ENCODE measurements at places on chromosomes 12 and 14. TPM values are rescaled to one million over a fixed set of nuclear protein-coding genes. Genes with fewer than 3 reads are reported as not detected.

- no peaks in the 10 kb centered on the region for H3K27me3 ChIP-seq
- no peak for DNase-seq
- H3K27ac ChIP-seq: no peak overlapping the region
- no peak overlapping the region for H3K4me3 ChIP-seq
- no peaks in the 10 kb centered on the region for H3K36me3 ChIP-seq
- no peaks in the 10 kb centered on the region for H3K4me1 ChIP-seq
Measured at GRCh38 chr14:42299692-42300091, 693.0 kb downstream of the LRFN5 start.

Gene BCL11B
- total RNA-seq: under 0.01 TPM

Gene BEGAIN
- under 0.01 TPM for total RNA-seq

Gene PWP1
- 42.3 TPM for total RNA-seq

DNA sequence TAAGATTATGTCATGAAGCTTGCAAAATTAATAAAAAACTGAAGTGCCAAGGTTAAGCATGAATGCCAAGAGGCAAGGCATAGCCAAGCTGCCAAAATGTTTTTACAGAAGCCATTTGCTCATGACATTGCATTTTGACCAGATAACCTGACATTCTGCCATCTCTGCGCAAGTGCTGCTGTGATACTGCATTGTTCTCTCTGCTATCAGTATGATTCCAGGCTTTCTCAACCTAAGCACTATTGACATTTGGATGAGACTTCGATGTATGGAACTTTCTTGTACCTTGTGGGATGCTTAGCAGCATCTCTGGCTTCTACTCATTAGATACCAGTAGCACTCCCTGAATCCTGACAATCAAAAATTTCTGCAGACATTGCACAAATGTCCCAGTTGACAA lies 139.2 kb downstream of the RASSF9 start:
- DNase-seq: no peak
- H3K27ac ChIP-seq: no peak overlapping the region
- H3K36me3 ChIP-seq: no peaks in the 10 kb centered on the region
- H3K4me1 ChIP-seq: no peaks in the 10 kb centered on the region

DNA sequence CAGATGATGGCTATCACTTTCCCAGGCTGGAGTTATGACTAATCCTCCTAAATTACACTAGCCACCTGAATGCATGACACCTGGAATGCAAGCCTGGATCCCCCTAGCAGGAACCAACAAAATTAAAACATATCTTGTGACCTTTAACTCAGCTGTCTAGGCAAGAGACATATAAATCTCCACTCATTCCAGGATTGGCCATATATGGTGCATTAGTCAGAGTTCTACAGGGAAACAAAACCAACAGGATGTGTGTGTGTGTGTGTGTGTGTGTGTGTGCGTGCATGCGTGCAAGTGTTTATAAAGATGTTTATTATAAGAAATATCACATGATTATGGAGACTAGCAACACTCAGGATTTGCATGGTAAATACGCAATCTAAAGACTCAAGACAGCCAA lies 212.8 kb downstream of the KIF21A start:
- H3K27ac ChIP-seq: no peak overlapping the region
- H3K4me1 ChIP-seq: no peaks in the 10 kb centered on the region
- H3K4me3 ChIP-seq: no peak overlapping the region
- no peaks in the 10 kb centered on the region for H3K36me3 ChIP-seq
- DNase-seq: peak; percentile 82

Gene OR6C4
- total RNA-seq: under 0.01 TPM

DNA sequence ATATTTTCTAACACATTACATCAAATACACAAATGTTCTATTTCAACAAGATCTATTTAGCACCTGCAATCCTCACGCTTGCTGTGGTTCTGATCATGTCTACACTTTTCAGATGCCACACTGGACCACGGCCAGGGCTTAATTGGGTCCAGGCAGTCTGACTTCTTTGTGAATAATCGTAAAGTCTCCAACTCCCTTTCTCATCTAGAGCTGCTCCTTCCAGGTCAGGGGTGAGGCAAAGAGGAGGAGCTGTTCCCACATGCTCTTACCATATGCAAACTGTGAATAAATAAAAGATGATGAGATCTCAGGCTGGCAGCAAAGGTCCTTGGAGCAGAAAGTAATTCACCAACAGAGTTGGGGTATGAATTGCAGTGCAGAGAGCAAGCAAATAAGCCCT lies 316.6 kb downstream of the GLT1D1 start:
- no peaks in the 10 kb centered on the region for H3K27me3 ChIP-seq
- no peak overlapping the region for H3K27ac ChIP-seq
- no peaks in the 10 kb centered on the region for H3K4me1 ChIP-seq
- no peak overlapping the region for H3K4me3 ChIP-seq
- no peaks in the 10 kb centered on the region for H3K36me3 ChIP-seq

- no peaks in the 10 kb centered on the region for H3K27me3 ChIP-seq
- no peak for DNase-seq
- peak overlapping the region; percentile 97 for H3K27ac ChIP-seq
- peaks cover 9% of the 10 kb centered on the region for H3K36me3 ChIP-seq
Measured at GRCh38 chr14:74573421-74574089, 38.5 kb downstream of the LTBP2 start.

GRCh38 chr12:110249105-110249504 lies 31.9 kb upstream of the ATP2A2 start:
- peak; percentile 70 for DNase-seq
- H3K27me3 ChIP-seq: no peaks in the 10 kb centered on the region
- peaks cover 4% of the 10 kb centered on the region for H3K4me1 ChIP-seq
- no peaks in the 10 kb centered on the region for H3K36me3 ChIP-seq
- H3K4me3 ChIP-seq: no peak overlapping the region

Gene CPNE6
- total RNA-seq: not detected

- no peak overlapping the region for H3K27ac ChIP-seq
- peaks cover 81% of the 10 kb centered on the region for H3K27me3 ChIP-seq
- no peak for DNase-seq
- H3K4me1 ChIP-seq: no peaks in the 10 kb centered on the region
- no peak overlapping the region for H3K4me3 ChIP-seq
Measured at GRCh38 chr14:36516719-36517241, 3.3 kb downstream of the NKX2-1 start.

- no peak for DNase-seq
- H3K4me3 ChIP-seq: no peak overlapping the region
Measured at GRCh38 chr14:73272393-73272792, 35.1 kb downstream of the PAPLN start.

- H3K4me3 ChIP-seq: no peak overlapping the region
- no peak overlapping the region for H3K27ac ChIP-seq
- no peaks in the 10 kb centered on the region for H3K27me3 ChIP-seq
- H3K4me1 ChIP-seq: peaks cover 3% of the 10 kb centered on the region
- no peaks in the 10 kb centered on the region for H3K36me3 ChIP-seq
- no peak for DNase-seq
Measured at GRCh38 chr14:68702135-68702534, 90.7 kb downstream of the ZFP36L1 start.

Gene RAPGEF3
- total RNA-seq: 2.8 TPM

DNA sequence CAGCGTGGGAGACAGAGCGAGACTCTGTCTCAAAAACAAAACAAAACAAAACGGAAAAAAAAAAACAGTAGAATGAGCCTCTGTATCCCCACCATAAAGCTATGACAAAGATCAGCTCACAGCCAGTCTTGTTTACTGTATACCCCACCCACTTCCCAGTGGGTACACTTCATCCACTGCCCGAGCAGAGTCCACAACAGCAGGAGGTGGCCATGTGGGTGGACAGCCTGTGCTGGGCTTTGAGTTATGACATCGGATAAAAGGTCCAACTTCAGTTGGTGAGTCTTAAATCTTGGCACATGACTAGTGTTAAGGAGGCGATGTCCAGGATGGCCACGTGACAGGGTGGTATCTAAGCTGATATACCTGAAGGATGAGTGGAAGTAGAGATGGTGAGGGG lies 34.8 kb upstream of the MAPKAPK5 start:
- no peaks in the 10 kb centered on the region for H3K36me3 ChIP-seq
- H3K4me3 ChIP-seq: no peak overlapping the region
- DNase-seq: no peak
- no peaks in the 10 kb centered on the region for H3K4me1 ChIP-seq
- H3K27me3 ChIP-seq: no peaks in the 10 kb centered on the region

- no peaks in the 10 kb centered on the region for H3K36me3 ChIP-seq
- no peak overlapping the region for H3K27ac ChIP-seq
- H3K27me3 ChIP-seq: no peaks in the 10 kb centered on the region
- no peak for DNase-seq
Measured at GRCh38 chr14:60621386-60621785, 27.9 kb downstream of the SIX1 start.

Gene SLC10A1
- not detected for total RNA-seq

- DNase-seq: no peak
- H3K36me3 ChIP-seq: no peaks in the 10 kb centered on the region
- H3K4me3 ChIP-seq: no peak overlapping the region
Measured at GRCh38 chr14:56903304-56903969, 93.2 kb upstream of the OTX2 start.

Gene LRP1-AS
- total RNA-seq: not detected

GRCh38 chr12:82832096-82832495 lies 145.4 kb downstream of the TMTC2 start:
- H3K27ac ChIP-seq: no peak overlapping the region
- H3K4me3 ChIP-seq: no peak overlapping the region
- no peak for DNase-seq

DNA sequence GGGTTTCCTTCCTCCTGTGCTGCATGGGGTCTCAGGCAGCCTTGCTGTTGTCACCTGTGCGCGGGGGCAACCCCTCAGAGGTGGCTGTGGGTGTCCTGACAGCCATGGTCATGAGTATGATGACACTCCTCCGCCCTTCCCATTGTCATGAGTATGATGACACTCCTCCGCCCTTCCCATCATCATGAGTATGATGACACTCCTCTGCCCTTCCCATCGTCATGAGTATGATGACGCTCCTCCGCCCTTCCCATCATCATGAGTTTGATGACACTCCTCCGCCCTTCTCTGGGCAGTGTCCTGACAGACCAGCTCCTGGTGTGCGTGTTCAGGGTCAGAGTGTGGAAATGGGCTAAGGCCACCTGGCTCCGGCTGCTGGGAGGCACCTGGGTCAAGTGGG lies 40.0 kb downstream of the FBRSL1 start:
- H3K4me1 ChIP-seq: no peaks in the 10 kb centered on the region
- H3K4me3 ChIP-seq: no peak overlapping the region
- H3K27ac ChIP-seq: no peak overlapping the region
- no peaks in the 10 kb centered on the region for H3K36me3 ChIP-seq

DNA sequence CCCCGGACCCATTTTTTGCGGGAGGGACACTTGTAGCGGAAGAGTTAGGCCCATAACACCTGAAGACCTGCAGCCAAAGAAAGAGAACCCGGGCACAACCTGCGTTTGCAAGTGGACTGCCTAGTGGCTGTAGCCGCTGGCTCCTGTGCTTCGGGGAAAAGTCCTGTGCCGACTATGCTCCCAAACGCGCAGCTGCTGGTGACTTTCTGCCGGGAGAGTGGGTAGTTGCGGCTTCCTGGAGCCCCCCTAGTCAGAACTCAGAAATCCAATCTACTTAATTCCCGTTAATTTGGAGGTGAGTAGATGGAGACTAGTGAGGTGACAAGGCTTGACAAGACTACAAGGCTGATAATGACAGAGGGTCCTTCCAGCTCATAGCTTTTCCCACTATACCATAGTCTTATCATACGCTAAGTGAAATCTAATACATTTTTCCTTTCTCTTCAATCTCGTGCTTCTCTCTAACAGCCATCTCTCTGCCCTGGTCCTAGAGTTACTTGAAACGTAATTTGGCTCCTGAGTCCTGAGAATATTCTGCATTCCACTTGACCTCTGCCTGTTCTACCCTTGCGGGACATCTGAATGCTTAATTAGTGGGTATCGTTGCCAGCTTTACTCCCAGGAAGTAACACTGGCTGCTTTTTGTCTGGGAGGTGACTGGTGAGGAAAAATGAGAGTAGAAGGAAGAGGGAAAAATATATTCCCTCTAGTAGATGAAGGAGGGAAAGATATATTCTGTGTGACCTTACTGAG lies 556 bp downstream of the MTHFD1 start:
- H3K4me1 ChIP-seq: peaks cover 5% of the 10 kb centered on the region
- no peaks in the 10 kb centered on the region for H3K27me3 ChIP-seq
- H3K27ac ChIP-seq: peak overlapping the region; percentile 97
- H3K4me3 ChIP-seq: peak overlapping the region; percentile 80
- peak; percentile 23 for DNase-seq
- H3K36me3 ChIP-seq: peaks cover 3% of the 10 kb centered on the region

Gene TPCN1
- total RNA-seq: 10.8 TPM

GRCh38 chr12:45231515-45232145 lies 15.7 kb downstream of the ANO6 start:
- no peaks in the 10 kb centered on the region for H3K36me3 ChIP-seq
- DNase-seq: peak; percentile 87
- no peak overlapping the region for H3K4me3 ChIP-seq
- H3K4me1 ChIP-seq: peaks cover 35% of the 10 kb centered on the region
- H3K27ac ChIP-seq: peak overlapping the region; percentile 55

- peak; percentile 79 for DNase-seq
- H3K36me3 ChIP-seq: no peaks in the 10 kb centered on the region
- H3K4me3 ChIP-seq: peak overlapping the region; percentile 13
- peaks cover 2% of the 10 kb centered on the region for H3K4me1 ChIP-seq
- no peak overlapping the region for H3K27ac ChIP-seq
Measured at GRCh38 chr12:68222326-68222725, 3.3 kb downstream of the IL26 start.

GRCh38 chr14:93049315-93049714 lies 66.4 kb downstream of the ITPK1 start:
- no peaks in the 10 kb centered on the region for H3K27me3 ChIP-seq
- no peak for DNase-seq
- no peak overlapping the region for H3K27ac ChIP-seq
- H3K4me3 ChIP-seq: no peak overlapping the region

DNA sequence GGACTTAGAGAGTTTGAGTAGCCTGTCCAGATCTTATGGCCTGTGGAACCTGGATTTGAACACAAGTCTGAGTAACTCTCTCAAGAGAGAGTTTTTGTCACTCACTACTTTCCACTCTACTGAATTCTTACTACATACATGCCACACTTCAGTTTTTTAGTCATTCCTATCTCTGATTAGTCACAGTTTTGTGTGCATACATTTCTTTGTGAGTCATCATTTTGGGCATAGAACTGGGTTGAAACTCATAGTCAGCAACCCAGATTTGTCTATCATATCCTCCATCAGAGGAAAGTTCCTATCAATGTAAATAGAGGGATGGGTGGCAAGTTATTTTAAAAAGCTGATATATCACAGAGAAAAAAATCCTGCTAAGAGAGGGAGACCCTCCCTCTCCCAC lies 42.9 kb downstream of the FLRT2 start:
- no peaks in the 10 kb centered on the region for H3K36me3 ChIP-seq
- H3K4me3 ChIP-seq: no peak overlapping the region
- peaks cover 6% of the 10 kb centered on the region for H3K4me1 ChIP-seq
- peak; percentile 90 for DNase-seq
- H3K27me3 ChIP-seq: no peaks in the 10 kb centered on the region

Gene OR10AD1
- total RNA-seq: not detected

DNA sequence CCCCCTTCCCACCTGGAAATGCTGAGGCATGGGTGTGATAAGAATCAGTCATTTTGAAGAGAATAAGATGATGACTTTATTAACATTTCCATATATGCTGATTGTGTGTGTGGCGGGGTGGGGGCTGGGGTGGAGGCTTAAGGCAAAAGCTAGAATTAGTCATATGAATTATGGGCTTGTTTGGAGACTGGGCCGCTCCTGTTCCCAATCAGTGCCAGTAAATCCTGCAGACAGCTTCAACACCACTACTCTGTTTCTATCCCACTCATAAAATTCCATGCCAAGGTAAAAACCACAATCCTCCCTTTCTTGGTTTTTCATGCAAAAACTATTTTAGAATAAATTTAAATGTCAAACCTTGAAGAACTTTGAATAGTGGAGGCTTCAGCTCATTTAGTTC lies 29.9 kb upstream of the SLC38A2 start:
- H3K4me3 ChIP-seq: no peak overlapping the region
- peak overlapping the region; percentile 55 for H3K27ac ChIP-seq
- no peaks in the 10 kb centered on the region for H3K36me3 ChIP-seq
- no peaks in the 10 kb centered on the region for H3K27me3 ChIP-seq

Gene ENTPD5
- total RNA-seq: 6.7 TPM

Gene STXBP6
- total RNA-seq: 4.5 TPM
